ENCODE measurements at places on chromosomes 12 and 14.
A peak's percentile ranks its signal among the peaks of the same experiment; 100 is the strongest.

- DNase-seq, result no peak
Observed at GRCh38 chr14:61659582-61659981, 35.7 kb upstream of the HIF1A start.

- DNase-seq, result no peak
Observed at GRCh38 chr14:85813040-85813439, 283.1 kb downstream of the FLRT2 start.

- DNase-seq, result no peak
Observed at GRCh38 chr12:31585271-31585670, 5.7 kb downstream of the DENND5B start.

DNA sequence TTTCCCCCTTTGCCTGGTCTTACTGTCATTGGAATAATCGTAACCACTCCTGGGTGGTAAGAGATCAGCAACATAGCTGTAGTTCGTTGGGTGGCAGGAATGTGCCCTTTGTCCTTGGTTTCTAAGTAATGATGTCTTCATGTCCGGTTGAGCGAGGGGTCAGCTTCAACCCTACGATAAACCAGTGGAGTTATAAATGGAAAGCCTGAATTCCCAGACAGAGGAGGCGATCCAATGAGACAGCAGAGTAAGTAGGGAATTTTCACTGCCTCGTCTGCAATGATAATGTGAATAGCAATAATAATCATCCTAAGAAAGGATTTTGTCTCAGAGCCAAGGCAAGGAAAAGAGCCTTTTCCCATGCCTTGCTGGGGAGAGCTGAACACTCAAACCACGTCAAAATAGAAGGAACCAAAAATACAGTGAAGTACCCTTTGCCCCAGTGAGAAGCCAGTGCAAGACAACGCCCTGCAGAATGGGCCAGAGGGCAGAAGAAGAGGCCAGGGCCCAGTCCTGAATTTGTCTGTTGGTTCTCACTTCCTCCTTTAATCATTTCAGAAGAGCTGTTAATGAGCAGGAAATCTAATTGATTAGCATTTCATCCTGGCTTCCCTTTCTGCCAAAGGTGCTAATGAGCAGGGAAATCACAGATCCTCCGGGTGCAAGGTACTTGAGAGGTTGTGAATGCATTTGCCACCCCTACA lies 330.7 kb downstream of the CACNA1C start:
- DNase-seq, result peak; percentile 42

- DNase-seq, result no peak
Observed at GRCh38 chr12:31119192-31119802, 45.6 kb downstream of the DDX11 start.

- DNase-seq, result no peak
Observed at GRCh38 chr12:88559199-88559598, 21.1 kb downstream of the KITLG start.

DNA sequence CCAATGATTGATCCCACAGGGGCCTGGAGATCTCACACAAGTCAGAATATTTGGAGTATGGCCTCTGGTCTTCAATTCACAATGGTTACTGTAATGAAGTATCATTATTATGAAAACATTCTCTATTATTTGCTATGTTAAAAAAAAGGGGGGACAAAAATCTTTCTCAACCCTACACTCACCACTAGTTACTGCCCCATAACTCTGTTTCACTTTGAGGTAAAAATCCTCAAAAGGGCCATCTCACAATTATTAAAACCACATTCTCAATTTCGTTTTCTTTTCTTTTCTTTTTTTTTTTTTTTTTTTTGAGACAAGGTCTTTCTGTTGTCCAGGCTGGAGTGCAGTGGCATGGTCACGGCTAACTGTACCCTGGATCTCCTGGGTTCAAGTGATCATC lies 59.6 kb upstream of the KCNC2 start:
- DNase-seq, result no peak

DNA sequence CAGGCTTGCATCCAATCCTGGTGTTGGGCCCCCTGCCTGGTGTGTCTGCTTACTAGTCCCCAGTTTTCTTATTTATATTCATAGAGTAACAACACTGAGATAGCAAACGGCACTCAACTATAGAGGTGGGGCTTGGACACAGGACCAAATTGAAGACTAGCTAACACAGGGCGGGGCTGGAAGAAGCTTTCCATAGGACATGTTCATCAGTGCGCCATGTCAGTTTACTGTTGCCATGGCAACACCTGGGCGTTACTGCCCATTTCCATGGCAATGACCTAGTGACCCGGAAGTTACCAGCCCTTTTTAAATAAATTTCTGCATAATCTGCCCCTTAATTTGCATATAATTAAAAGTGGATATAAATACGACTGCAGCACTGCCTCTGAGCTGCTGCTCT lies 275.5 kb upstream of the TMEM132C start:
- no peak for DNase-seq

GRCh38 chr14:59638885-59639284 lies 62.3 kb upstream of the CCDC175 start:
- DNase-seq, result no peak
